CD4-positive, alpha-beta T cell (primary cell): ENCODE measurements at places on chromosomes 4 and X. TPM values are rescaled to one million over a fixed set of nuclear protein-coding genes. Genes with fewer than 3 reads are reported as not detected.
A peak's percentile ranks its signal among the peaks of the same experiment; 100 is the strongest.

The BMP3 gene
- not detected for total RNA-seq

The KDR gene
- total RNA-seq, result not detected

The CCDC110 gene
- total RNA-seq, result 0.34 TPM

DNA sequence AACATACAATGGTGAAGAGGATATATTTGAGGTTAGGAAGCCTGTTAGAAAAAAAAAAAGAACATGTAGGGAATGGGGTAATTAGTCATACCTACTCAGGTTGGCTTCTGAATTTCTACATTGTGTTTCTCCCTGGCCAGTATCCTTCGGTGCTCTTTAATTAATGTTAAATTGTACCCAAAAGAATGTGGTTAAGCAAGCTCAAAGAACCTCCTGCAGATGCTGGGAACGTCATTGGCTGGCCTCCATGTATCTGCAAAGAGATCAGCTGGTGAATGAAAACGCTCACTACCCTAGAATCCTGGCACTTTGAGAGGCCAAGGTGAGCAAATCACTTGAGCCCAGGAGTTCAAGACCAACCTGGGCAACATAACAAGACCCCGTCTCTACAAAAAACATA lies 942.3 kb upstream of the PRKX start:
- DNase-seq, result no peak

The ADAM29 gene
- not detected for total RNA-seq

DNA sequence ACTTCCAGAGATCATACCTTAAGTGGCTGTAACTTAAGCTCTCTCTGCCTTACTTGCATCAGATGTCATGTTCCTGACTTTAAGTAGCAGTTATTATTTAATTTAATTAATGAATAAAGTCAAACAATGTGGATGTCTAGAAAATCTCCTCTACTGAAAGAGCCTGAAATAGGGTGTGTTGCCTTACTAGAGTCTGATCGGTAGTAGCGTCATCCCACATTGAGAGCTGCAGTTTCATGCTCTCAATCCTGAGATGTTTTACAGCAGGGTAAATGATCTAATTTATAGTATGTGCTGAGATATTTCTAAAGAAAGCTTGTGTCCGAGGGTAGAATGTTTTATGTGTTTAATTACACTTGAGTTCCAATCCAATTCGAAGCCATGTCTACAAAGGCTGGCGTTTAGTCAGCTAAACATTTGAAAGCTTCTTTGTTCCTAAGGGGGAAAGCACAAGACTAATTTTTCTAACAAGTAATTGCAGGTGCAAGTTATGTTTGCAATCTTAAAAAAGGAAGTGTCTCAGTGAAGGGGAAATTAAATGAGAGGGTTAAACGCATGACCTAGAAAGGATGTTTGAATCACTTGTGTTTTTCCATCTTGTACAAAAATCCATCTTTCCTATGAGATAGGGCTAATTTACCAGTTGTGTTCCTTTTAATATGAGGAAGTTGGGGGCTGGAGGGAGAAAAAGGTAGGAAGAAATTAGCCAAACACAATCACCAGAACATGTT lies 391.0 kb upstream of the MAGEB2 start:
- no peak for DNase-seq

DNA sequence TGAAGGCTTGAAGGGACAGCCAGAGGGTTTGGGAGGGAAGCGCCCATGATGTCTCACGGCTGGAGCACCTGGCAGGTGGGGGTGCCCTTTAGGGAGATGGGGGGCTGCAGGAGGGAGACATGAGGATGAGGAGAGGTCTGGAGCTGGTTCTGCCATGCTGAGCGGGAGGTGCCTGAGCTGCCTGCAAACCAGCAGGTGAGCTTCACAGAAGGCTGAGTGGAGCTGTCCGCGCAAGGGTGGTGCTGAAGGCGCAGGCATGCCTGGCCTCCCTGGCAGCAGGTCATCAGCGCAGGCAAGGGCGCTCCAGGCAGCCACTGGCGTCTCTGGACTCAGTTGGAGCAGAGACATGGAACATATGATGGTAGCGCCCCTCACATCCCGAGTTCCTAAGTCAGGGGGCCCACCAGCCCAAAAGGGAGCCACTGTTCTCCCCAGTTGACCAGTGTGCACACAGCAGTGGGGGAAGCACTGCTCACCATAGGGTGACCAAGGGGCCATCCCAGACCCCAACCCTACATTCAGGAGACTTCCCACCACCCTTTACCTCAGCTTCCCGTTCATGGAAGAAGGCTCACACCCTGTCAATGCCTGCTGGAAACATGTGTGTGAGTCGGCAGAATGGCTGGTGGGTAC lies 25.8 kb downstream of the ADRA2C start:
- DNase-seq, result no peak

GRCh38 chr4:53987761-53988171 lies 76.6 kb downstream of the CHIC2 start:
- DNase-seq, result no peak

- no peak for DNase-seq
Measured at GRCh38 chrX:153723351-153724251, 586 bp downstream of the BCAP31 start.

DNA sequence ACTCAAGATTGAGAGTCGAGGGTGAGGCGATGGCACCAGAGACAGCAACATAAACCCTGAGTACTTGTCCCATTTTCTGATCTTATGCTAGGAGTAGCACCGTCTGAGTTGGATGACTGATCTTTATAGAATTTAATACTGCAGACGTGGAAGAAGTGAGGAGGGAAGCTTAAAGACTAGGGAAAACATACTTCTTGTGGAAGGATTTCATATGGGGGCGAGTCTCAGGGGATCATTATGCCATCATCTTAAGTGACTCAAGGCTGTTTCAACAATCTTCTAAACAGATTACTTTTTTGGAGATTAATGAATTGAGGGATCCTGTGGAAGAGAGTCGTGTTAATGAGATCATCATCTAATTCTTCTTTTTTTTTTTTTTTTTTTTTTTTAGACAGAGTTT lies 17.2 kb upstream of the FAT1 start:
- DNase-seq, result no peak

- DNase-seq, result no peak
Measured at GRCh38 chr4:7638984-7639789, 204.5 kb upstream of the PSAPL1 start.

GRCh38 chr4:84126061-84126787 lies 372.9 kb downstream of the NKX6-1 start:
- DNase-seq, result no peak

DNA sequence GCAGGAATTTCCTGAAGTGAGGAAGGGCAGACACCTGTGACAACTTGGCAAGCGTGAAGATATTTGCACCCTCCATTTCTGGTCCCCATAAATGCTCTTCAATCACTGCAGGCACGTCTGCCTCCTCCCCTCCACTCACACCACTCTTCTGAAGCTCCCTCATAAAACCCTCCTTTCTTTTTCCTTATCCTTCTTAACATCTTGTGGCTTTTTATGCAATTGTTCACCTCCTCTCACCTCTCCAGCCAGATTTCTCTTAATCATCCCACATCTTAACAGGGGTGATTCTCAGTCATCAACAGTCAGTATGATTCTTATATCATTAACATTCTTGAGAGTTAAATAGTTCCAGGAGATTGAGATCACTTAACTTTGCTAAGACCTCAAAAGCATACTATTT lies 277.4 kb downstream of the SPRY1 start:
- no peak for DNase-seq

DNA sequence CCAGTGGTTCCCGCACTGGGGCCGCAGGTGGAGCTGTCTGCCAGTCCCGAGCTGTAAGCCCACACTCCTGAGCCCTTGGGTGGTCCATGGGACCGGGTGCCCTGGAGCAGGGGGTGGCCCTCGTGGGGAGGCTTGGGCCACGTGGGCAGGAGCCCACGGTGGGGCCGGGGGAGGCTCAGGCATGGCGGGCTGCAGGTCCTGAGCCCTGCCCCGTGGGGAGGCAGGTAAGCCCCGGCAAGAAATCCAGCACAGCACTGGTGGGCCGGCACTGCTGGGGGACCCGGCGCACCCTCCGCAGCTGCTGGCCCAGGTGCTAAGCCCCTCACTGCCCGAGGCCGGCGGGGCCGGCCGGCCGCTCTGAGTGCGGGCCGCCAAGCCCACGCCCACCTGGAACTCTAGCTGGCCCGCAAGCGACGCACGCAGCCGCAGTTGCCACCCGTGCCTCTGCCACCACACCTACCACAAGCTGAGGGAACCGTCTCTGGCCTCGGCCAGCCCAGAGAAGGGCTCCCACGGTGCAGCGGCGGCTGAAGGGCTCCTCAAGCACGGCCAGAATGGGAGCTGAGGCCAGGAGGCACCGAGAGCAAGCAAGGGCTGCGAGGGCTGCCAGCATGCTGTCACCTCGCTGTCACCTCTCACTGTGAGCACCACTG lies 2.0 kb upstream of the METAP1 start:
- DNase-seq, result no peak

The IGFBP7 gene
- total RNA-seq, result 0.45 TPM

DNA sequence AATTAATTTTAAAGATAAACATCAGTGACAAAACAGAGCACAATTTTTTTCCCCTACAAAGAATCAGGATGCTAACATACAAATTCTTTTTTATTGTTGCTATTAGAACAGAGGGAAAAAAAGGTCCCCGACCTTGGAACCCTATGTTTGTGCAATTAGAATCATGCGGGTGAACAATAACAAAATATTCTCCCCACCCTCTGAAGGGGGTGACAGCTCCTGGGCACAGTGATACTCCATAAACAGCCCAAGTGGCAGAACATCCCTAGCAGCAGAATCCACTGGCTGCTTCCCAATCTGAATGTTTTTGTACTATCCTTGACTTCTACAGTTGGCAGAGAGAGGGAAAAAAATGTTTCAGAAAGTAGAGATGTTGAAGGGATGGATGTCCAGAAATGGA lies 87.7 kb upstream of the TLL1 start:
- no peak for DNase-seq

DNA sequence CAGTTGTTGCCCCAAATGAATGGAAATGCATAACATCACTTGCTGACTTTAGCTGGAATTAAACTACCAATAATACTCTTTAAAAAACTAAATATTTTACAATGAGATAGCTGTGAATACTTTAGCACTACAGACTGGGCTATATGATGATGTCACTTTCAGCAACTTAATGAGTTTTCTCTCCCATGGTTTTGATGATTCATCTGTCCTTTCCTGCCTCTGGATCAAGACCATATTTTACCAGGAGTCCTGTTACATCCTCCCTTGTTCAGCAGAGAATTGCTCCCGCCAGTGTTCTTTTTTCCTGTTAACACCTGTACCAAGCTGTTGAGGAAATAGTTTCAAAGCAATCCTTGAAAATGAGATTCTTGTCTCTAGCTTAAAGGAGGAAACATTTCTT lies 543.0 kb downstream of the SPRY1 start:
- DNase-seq, result no peak

- DNase-seq, result no peak
Measured at GRCh38 chrX:57929373-57929772, 19.1 kb upstream of the ZXDA start.

GRCh38 chr4:23889814-23890341 lies at the start of gene PPARGC1A:
PPARGC1A (minus strand) TSS chr4:23890047; CDS start chr4:23889957, 90 bp downstream.
- DNase-seq, result no peak

The DIPK2B gene
- not detected for total RNA-seq

DNA sequence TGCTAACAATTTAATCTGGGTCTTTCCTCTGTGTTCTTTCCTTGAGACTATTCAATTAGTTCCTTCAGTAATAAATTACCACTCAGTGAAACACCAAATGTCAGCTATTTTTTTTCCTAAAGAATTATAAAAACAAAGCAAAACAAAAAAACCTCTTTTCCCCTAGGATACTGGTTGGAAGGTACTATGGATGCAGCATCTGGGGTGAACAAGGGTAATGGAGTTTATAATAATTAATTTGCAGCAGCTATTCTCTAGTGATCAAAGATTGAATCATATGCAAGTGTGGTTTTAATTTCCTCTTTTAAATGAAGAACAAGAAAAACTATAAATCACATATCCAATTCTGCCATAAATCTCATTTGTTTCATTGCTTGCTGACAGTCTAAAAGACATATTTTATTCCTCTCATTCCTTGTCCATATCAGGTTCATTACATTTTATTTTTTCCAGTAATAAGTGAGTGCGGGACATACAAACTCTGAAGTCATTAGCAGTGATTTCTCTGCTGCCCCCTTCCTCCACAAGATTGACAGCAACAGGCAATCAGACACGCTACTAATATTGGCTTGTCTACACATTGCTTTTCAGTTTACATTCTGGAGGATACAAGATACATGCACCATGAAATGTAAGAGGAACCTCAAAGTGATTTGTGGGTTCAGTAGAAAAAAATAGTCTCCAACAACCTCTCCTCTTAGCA lies 1093.4 kb upstream of the SLIT2 start:
- no peak for DNase-seq

The SPANXC gene
- not detected for total RNA-seq

- no peak for DNase-seq
Measured at GRCh38 chr4:183758758-183759447, 99.8 kb downstream of the TRAPPC11 start.

GRCh38 chrX:3420316-3420715 lies 73.9 kb upstream of the MXRA5 start:
- DNase-seq, result no peak

The WNK3 gene
- 0.25 TPM for total RNA-seq

DNA sequence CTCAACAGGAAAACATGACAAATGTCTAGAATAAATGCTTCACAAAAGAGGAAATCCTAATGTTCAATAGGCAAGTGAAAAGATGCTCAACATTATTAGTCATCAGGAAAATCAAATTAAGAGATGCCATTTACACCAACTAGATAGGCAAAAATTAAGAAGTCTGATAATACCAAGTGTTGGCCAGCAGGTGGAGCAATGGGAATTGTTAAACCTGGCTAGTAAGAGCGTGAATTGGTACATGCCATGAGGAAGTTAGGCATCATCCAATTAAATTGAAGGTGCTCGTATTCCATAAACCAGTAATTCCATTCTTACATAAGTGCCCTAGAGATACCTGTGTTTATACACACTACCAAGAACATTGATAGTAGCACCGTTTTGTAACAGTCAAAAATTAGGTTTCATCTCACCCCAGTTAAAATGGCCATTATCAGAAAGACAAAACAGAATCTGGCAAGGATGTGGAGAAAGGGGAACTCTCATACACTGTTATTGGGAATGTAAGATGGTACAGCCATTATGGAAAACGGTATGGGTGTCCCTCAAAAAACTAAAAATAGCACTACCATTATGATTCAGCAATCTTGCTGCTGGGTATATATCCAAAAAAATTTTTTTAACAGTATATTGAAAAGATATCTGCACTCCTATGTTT lies 14.0 kb upstream of the ZCCHC18 start:
- DNase-seq, result peak; percentile 24

GRCh38 chr4:175273995-175274753 lies 356.0 kb downstream of the ADAM29 start:
- no peak for DNase-seq

The FRG2 gene
- total RNA-seq, result not detected
